ENCODE measurements at places on chromosomes 4 and X.

GRCh38 chr4:155929833-155930232 lies 23.8 kb downstream of the CTSO start:
- DNase-seq = no peak

DNA sequence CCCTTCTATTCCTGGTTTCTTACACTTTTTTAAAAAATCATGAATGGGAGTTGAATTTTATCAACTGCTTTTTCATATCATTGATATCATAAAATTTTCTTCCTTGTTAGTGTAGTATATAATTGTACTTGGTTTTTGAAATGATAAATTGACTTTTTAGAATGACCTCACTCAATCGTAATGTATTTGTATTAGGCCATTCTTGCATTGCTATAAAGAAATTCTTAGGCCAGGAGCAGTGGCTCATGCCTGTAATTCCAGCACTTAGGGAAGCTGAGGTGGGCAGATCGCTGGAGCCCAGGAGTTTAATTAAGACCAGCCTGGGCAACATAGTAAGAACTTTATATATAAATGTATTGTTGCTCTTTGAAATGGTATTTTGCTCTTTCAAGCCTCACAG lies 6.3 kb downstream of the EXOC1 start:
- no peak for DNase-seq

GRCh38 chrX:130728208-130728607 lies 174.8 kb downstream of the ENOX2 start:
- no peak for DNase-seq

DNA sequence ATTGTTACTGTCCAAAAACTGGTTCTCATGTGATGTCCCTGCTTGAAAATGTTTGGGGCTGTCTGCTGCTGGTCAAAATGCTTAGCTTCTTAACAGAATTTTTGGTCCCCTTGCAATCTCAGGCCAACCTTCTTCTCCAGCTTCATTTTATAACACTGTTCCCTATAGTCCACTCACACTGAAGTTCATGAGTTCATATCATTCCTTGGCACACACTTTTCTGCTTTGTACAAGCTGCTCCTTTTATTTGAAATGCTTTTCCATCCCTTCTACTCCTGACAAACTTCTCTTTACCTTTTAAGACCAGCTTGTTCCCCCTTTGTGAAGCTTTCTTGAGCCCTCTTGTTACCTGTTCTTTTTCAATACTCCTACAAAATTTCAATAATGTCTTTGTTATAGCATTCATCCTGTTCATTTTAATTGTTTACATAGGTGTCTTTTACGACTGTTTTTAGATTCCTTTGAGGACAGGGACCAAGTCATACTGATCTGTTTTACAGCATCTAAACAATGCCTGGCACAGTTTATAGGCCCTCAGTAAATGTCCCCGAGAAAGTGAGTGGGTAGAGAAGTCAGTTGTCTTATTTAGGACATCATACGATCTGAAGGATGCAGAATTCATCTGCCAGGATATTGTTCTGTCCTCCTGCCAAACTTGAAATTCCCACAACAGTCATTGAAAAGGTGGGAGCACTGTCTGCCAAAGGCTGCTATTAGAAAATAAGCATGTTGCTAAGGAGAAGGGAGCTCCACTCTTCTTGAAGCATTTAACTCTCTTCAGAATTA lies 134.4 kb upstream of the BMPR1B start:
- no peak for DNase-seq

DNA sequence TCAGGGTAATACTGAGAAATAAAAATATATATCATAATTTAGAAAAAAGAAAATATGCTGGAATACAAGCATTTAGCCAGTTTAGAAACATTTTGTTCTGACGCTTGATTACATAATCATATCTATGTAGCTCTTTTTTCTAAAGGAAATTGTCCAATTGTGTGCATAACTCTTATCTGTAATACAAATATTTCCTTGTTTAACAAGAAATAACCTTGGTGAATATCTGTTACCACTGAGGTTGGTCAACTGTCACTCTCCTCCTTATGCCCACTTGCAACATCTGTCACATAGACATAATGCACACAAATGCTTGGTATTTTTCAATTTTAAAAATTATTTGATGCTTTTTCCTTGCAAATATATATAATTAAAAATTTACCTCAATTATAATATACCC lies 609.7 kb downstream of the TLL1 start:
- DNase-seq = no peak

- DNase-seq = no peak
Measured at GRCh38 chrX:150759568-150760416, 66.6 kb downstream of the MTMR1 start.

GRCh38 chr4:172050911-172051310 lies 237.7 kb downstream of the GALNTL6 start:
- no peak for DNase-seq

GRCh38 chrX:49174723-49175122 lies 3.0 kb downstream of the PLP2 start:
- DNase-seq = no peak

DNA sequence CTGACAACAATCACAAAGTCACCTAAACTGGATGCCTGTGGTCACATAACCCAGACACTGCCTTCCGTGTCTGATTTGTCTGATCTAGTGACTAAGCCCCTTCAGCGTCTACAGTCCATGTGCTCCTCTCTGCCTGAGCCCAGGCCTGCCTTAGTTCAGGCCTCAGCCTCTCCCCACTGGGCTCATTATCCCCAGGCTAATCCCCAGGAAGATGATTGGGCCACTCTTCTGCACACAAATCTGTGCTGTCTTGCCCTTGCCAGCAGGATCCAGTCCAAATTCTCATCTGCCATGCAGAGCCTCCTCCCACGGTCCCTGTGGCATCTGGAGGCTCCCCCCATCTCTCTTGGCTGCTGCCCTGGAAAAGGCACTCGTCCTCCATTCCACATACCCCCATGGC lies 96.5 kb downstream of the SLC2A9 start:
- no peak for DNase-seq

DNA sequence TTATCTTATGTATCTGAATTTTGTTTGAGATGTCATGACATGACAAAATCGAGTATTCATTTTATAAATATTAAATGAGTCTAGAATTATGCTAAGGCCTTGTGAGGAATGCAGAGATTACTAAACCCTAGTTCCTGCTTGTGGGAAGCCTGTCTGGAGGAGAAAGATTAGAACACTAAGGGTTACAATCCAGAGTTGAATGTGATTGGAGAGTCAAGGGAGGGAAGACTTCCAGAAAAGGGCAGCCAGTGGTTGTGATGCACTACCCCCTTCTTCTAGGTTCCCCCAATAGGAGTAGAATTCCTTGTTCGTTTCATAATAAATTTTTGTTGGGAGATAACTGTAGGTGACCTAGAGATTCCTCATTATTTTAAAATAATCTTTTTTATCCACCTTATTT lies 141.1 kb downstream of the AFF1 start:
- no peak for DNase-seq

DNA sequence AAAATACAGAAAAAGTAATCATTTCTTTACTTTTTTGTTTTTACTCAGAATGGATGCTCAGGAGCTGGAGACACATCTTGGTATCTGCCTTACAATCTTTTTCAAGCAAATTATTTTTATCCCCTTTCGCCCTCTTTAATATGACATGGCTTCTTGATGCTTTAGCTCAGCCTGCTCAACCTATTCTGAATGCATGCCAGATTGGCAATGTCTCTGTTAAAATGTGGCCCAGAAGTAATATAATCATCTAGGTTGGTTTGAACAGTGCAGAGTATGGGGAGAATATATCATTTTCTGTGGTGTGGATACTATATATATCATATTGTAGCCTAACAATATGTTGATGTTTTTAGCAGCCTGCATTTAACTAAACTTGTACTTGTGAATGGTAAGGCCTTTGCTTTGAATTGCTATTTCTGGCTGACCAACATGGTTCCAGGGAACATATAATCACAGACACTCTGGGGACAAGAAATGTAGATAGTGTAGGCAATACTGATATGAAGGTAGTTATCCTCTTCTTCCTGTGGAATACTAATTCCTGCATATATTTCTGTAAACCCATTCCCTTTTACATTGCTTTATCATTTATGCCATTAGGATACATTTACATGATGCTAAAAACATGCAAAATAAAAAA lies 282.7 kb downstream of the PPP3CA start:
- no peak for DNase-seq
